ENCODE measurements at places on chromosomes 2 and 18. TPM values are rescaled to one million over a fixed set of nuclear protein-coding genes. Genes with fewer than 3 reads are reported as not detected.

- no peak for DNase-seq
Observed at GRCh38 chr2:12270876-12271588, 445.7 kb upstream of the TRIB2 start.

GRCh38 chr2:224982910-224983711 is 59.2 kb downstream of the DOCK10 start:
- DNase-seq: peak; percentile 43

GRCh38 chr2:127149384-127149783 is 42.4 kb upstream of the BIN1 start:
- no peak for DNase-seq

- no peak for DNase-seq
Observed at GRCh38 chr2:151337643-151338042, 19.7 kb upstream of the TNFAIP6 start.

DNA sequence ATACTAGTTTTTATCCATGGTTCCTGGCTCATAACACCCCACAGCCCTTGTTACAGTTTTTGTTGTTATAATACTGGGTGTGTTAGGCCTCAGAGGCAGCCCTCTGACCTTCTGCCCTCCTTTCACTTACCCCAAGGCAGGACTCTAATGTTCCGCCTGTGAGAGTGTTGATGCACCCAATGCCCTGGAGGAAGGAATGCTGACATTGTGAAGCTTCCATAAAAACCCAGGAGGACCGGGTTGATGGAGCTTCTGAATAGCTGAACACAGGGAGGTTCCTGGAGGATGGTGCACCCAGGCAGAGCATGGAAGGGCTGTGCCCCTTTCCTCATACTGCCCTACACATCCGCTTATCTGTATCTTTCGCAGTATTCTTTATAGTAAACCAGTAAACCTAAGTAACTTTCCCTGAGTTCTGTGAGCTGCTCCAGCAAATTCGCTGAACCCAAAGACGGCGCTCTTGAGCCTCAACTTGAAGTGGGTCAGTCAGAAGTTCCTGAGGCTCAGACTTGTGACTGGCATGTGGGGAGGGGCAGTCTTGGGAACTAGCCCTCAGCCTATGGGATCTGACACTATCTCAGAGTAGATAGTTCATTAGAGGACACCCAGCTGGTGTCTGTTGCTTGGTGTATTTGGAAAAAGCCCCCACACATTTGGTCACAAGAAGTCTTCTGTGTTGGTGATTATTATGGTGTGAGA is 10.4 kb downstream of the STON1 start:
- DNase-seq: no peak

SCN2A gene
- total RNA-seq: 0.05 TPM

NETO1 gene
- total RNA-seq: not detected

IL18RAP gene
- not detected for total RNA-seq

EFHD1 gene
- 0.66 TPM for total RNA-seq

IMPA2 gene
- 10.6 TPM for total RNA-seq

C1QL2 gene
- not detected for total RNA-seq

All from SJSA1 (cell line).